ENCODE measurements at places on chromosomes 11 and 22. TPM values are rescaled to one million over a fixed set of nuclear protein-coding genes. Genes with fewer than 3 reads are reported as not detected.

GRCh38 chr11:111652184-111652583 lies 49.9 kb downstream of the SIK2 start:
- DNase-seq: no peak
- H3K36me3 ChIP-seq: no peaks in the 10 kb centered on the region
- no peaks in the 10 kb centered on the region for H3K4me1 ChIP-seq
- H3K4me3 ChIP-seq: no peak overlapping the region
- no peaks in the 10 kb centered on the region for H3K27me3 ChIP-seq

WBP2NL gene
- total RNA-seq: 0.37 TPM

DNA sequence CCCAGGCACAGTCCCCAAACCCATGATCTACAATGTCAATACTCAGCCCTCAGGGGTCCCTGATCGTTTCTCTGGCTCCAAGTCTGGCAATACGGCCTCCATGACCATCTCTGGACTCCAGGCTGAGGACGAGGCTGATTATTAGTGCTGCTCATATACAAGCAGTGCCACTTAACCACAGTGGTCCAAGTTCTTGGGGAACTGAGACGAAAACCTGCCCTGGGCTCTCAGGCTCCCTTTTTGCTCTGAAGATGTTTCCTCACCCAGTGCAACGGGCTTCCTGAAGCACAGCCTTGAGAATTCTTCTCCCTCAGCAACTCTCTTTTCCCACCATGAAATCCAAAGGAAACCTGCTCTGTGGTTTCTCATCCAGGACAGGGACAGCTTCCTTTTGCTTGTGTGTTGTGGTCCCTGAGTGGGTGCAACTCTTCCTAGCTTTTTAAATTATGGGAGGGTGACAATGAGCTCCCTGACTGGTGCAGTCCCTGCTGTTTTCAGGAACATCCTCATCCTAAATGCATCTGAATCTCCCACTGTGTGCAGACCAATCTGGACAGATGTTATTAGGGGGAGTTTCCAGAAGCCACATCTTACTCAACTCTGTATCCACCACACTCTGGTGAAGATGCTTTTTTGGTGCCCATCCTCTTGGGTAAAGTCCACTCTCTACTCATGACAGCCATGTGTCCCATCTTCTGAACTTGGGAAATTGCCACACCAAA lies 30.6 kb upstream of the IGLL5 start:
- peaks cover 33% of the 10 kb centered on the region for H3K27me3 ChIP-seq
- H3K36me3 ChIP-seq: no peaks in the 10 kb centered on the region
- H3K4me1 ChIP-seq: no peaks in the 10 kb centered on the region
- no peak for DNase-seq
- H3K4me3 ChIP-seq: no peak overlapping the region

- no peaks in the 10 kb centered on the region for H3K4me1 ChIP-seq
- H3K27me3 ChIP-seq: no peaks in the 10 kb centered on the region
- H3K36me3 ChIP-seq: no peaks in the 10 kb centered on the region
- no peak overlapping the region for H3K27ac ChIP-seq
- DNase-seq: no peak
These were observed 14.0 kb downstream of the TRIM6 start for GRCh38 chr11:5610446-5610845.

GRCh38 chr11:2465202-2466068 lies 20.6 kb downstream of the KCNQ1 start:
- no peak for DNase-seq
- no peak overlapping the region for H3K27ac ChIP-seq
- peaks cover 7% of the 10 kb centered on the region for H3K27me3 ChIP-seq
- H3K36me3 ChIP-seq: no peaks in the 10 kb centered on the region
- H3K4me3 ChIP-seq: no peak overlapping the region
- H3K4me1 ChIP-seq: no peaks in the 10 kb centered on the region

GRCh38 chr11:34185926-34186841 lies 80.8 kb downstream of the NAT10 start:
- H3K4me1 ChIP-seq: peaks cover 6% of the 10 kb centered on the region
- no peaks in the 10 kb centered on the region for H3K36me3 ChIP-seq
- no peak overlapping the region for H3K4me3 ChIP-seq
- no peak for DNase-seq

DNA sequence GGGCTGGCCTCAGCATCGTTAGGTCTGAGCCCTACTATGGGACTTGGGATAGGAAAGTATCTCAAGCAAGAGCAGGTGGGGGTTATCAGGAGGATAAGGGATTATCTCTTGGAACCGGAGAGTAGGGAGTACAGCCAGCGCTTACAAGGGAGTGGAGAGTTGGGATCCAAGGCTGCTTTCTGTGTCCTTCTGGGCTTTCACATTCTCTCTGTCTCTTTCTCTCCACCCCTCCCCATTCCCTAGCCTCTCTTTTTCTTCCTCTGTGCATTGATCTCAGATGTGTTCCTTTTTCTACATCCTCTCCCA lies 170.2 kb downstream of the BUD13 start:
- no peak overlapping the region for H3K4me3 ChIP-seq
- DNase-seq: no peak
- no peak overlapping the region for H3K27ac ChIP-seq
- H3K4me1 ChIP-seq: no peaks in the 10 kb centered on the region

- no peaks in the 10 kb centered on the region for H3K36me3 ChIP-seq
- DNase-seq: no peak
- H3K27me3 ChIP-seq: no peaks in the 10 kb centered on the region
- no peak overlapping the region for H3K27ac ChIP-seq
These were observed 113.4 kb upstream of the C11orf87 start for GRCh38 chr11:109308551-109308950.

DNA sequence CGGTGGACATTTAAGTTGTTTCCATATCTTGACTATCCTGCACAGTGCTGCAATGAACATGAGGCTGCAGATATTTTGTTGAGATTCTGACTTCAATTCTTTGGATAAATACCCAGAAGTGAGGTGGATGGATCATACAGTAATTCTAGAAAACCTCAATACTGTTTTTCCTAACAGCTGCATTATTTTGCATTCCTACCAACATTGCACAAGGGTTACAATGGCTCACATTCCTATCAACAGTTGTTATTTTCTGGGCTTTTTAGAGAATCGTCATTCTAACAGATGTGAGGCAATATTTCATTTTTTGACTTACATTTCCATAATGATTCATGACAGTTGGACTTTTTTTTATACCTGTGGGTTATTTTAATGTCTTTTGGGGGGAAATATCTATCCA lies 716.9 kb upstream of the ANO3 start:
- no peaks in the 10 kb centered on the region for H3K36me3 ChIP-seq
- H3K27me3 ChIP-seq: no peaks in the 10 kb centered on the region
- no peak for DNase-seq
- H3K4me3 ChIP-seq: no peak overlapping the region
- H3K27ac ChIP-seq: no peak overlapping the region

FIBIN gene
- 5.9 TPM for total RNA-seq

KCNJ11 gene
- 173 TPM for total RNA-seq

TESMIN gene
- 0.24 TPM for total RNA-seq

GRCh38 chr22:50008151-50009040 lies 4.2 kb downstream of the IL17REL start:
- H3K36me3 ChIP-seq: no peaks in the 10 kb centered on the region
- DNase-seq: no peak
- H3K4me1 ChIP-seq: no peaks in the 10 kb centered on the region
- no peak overlapping the region for H3K27ac ChIP-seq

DNA sequence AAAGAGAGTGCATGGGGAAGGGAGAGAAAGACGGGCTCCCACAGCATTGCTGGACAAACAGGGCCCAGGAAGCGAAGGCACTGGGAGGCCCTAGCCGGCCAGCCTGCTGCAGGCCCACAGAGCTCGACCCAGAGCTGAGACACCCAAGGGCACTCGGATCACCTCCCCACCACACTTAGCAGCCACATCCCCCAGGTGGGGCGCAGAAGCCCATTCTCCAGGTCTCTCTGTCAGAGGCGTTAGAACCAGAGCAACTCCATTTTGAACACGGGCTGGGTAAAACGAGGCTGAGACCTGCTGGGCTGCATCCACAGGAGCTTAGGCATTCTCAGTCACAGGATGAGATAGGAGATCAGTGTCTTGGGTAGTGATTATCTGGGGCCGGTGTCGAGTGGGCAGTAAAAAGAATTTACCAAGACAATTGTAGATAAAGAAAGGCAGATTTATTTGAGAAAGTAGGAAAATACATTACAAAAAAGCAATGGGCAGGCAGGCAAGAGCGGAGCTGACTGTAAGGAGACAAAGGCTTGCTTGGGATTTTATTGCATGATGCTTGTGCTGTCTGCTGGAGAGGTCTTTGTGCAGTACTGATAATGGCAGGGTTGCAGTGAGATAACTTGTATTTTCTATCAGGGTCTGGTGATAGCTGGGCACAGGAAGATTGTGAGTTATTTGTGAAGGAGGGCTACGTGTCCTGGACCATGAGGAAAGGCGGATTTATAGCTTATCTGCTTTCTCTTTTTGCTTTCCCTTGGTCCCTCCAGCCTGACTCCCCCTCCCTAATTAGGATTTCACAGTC lies 13.4 kb upstream of the CAPN5 start:
- no peaks in the 10 kb centered on the region for H3K36me3 ChIP-seq
- no peaks in the 10 kb centered on the region for H3K4me1 ChIP-seq
- no peak for DNase-seq
- H3K27ac ChIP-seq: no peak overlapping the region
- H3K27me3 ChIP-seq: no peaks in the 10 kb centered on the region

DNA sequence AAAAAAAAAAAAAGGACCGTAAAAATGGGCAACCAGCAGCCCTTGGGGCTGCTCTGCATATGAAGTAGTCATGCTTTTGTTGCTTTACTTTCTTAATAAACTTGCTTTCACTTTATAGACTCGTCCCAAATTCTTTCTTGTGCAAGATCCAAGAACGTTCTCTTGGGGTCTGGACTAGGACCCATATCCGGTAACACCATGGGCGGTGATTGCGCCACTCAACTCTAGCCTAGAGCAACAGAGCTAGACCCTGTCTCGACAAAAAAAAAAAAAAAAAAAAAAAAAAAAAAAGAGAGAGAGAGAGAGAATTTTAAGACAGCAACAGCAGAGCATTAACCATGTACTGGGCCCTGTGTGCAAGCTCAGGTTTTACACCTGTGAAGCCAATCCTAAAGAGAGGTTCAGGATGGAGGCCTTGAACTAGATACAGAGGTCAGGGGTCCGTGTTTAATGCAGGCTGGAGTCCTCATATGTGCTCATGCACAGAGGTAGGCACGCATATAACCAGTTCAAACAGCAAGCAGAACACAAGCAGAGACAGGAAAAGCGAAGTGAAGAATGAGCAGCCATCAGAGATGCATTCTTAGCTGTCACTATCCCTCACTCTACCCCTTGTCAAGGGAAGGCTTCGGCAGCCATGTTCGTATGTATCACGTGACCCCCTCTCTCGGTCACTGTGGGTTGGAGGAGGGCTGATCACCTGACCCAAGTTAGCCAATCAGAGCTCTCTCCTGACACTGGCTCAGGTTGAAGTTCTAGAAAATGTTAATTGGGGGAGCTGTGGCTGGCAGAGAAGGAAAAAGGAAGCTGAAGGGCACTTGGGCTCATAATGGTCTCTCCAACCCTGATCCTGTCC lies 16.7 kb upstream of the SYT12 start:
- H3K27me3 ChIP-seq: no peaks in the 10 kb centered on the region
- H3K36me3 ChIP-seq: no peaks in the 10 kb centered on the region
- H3K27ac ChIP-seq: no peak overlapping the region
- DNase-seq: peak; percentile 47
- H3K4me1 ChIP-seq: no peaks in the 10 kb centered on the region

DNA sequence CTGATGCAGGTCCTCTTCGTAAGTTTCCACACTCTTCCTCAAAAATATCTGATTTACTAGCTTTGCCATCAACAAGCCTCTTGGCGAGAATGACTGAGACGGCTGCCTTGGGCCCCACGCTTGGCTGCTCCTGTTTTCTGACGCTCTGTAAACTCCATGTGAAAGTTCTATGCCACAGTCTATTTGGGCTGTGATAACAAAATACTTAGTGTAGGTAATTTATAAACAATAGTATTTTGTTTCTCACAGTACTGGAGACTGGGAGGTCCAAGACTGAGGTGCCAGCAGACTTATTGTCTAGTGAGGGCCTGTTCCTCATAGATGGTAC lies 123.2 kb upstream of the SORL1-AS1 start:
- no peaks in the 10 kb centered on the region for H3K36me3 ChIP-seq
- no peaks in the 10 kb centered on the region for H3K4me1 ChIP-seq
- H3K27ac ChIP-seq: no peak overlapping the region
- H3K4me3 ChIP-seq: no peak overlapping the region

- DNase-seq: no peak
- H3K36me3 ChIP-seq: peaks cover 15% of the 10 kb centered on the region
- H3K4me1 ChIP-seq: no peaks in the 10 kb centered on the region
- no peak overlapping the region for H3K4me3 ChIP-seq
- no peak overlapping the region for H3K27ac ChIP-seq
These were observed 33.4 kb downstream of the SERPIND1 start for GRCh38 chr22:20807315-20807752.

DNA sequence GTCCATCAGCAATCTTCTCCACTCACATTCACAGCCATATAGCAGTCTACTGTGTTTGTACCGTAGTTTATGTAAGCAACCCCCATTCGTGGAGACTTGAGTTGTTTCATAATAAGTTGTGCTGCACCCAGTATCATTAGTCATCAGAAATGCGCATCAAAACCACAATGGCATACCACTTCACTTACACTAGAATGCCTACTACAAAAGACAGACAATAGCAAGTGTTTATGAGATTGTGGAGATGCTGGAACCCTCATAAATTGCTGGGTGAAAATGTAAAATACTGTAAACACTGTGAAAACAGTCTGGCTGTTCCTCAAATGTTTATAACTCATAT lies 133.3 kb downstream of the ATXN10 start:
- no peak overlapping the region for H3K4me3 ChIP-seq
- no peaks in the 10 kb centered on the region for H3K27me3 ChIP-seq
- H3K27ac ChIP-seq: no peak overlapping the region
- peaks cover 22% of the 10 kb centered on the region for H3K36me3 ChIP-seq
- H3K4me1 ChIP-seq: no peaks in the 10 kb centered on the region

APOA5 gene
- not detected for total RNA-seq

MUC5AC gene
- total RNA-seq: not detected
